ENCODE measurements at places on chromosomes 13 and 19.

DNA sequence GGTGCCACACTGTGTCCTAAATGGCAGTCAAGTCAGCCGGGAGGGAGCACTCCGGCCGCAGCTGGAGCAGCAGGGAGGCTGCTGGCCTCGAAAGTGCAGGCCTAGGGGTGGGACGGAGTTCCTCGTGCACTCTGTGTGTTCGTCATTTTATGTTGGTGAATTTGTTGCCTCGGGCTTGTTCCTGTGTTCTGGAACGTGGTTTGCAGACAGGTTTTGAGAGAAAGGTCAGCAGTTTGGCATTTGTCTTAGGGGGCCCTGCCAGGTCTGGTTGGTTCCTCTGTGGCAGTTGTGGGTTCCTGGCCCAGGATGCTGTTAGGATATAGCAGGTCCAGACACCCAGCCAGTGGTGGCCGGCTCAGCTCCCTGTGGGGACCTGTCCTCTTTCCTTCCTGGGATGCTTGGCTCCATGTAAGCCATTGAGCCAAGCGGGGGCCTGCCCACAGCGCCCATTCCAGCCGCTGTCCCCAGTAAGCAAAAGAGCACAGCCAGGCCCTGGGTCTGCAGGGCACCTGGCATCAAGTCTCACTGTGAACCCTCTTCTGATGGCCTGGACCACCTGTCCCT lies 30.0 kb downstream of the MPHOSPH8 start:
- DNase-seq, result no peak

GRCh38 chr13:76641056-76641455 lies 245.1 kb downstream of the KCTD12 start:
- DNase-seq, result no peak

- no peak for DNase-seq
Observed at GRCh38 chr13:109385242-109385560, 401.2 kb downstream of the IRS2 start.

- DNase-seq, result no peak
Observed at GRCh38 chr13:84574851-84575250, 692.6 kb upstream of the SLITRK1 start.

GRCh38 chr13:37869756-37870488 lies at the start of gene TRPC4:
TRPC4 (minus strand) TSS chr13:37869772; CDS start chr13:37783333, 86,439 bp downstream.
- DNase-seq, result no peak

GRCh38 chr19:30631033-30631370 lies 258.8 kb downstream of the ZNF536 start:
- no peak for DNase-seq

GRCh38 chr13:31261241-31261640 lies 61.5 kb downstream of the B3GLCT start:
- DNase-seq, result no peak

GRCh38 chr13:33494596-33495204 lies 209.1 kb upstream of the STARD13 start:
- no peak for DNase-seq

DNA sequence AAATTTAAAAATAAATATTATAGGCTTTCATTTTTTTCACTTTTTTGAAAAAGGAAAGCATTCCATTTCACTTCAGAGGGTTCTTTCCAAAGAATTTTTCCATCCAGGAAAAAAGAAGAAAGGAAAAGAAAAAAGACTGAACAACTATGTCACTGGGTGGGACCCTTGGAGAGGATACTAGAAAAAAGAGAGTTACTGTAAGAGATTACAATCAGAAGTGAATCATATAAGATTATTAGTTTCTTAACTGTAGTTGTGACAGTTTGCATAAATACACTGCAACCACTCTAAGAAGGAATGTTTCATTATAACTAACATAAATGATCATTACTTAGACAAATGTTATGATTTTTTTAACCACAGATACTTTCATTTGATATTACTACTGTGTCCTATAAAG lies 87.8 kb downstream of the KLF12 start:
- no peak for DNase-seq

DNA sequence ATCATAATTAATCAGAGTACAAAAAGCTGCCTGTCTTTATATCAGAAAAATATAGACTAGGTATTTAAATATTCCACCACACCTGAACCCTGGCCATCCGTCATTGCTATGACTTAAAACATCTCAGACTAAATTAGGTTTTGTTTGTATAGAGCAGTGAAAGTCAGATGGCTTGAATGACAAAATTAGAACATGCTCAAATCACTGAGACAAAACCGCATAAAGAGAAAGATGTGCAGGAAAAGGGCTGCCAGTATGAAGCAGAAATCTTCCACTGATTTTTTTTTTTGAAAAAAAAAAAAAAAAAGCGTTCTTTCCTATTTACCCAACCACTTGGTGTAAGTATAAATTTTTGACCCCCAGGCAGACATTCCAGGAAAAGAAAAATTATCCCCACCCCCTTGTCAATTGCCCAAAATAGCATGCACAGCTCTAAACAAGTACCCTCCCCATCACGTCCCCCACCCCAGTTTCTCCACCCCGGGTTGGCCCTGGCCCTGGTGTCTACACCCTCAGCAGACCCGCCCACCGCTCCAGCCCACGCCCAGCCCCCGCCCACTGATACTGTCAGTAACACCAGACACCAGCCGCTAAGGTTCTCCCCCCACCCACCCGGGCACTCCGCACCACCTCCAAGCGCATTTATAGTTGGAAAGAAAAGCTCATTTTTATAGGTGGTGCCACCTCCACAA lies 118.6 kb downstream of the URI1 start:
- no peak for DNase-seq

GRCh38 chr13:27391471-27391870 lies 32.9 kb upstream of the GTF3A start:
- no peak for DNase-seq

GRCh38 chr13:105329359-105329758 lies 1206.1 kb downstream of the EFNB2 start:
- no peak for DNase-seq

DNA sequence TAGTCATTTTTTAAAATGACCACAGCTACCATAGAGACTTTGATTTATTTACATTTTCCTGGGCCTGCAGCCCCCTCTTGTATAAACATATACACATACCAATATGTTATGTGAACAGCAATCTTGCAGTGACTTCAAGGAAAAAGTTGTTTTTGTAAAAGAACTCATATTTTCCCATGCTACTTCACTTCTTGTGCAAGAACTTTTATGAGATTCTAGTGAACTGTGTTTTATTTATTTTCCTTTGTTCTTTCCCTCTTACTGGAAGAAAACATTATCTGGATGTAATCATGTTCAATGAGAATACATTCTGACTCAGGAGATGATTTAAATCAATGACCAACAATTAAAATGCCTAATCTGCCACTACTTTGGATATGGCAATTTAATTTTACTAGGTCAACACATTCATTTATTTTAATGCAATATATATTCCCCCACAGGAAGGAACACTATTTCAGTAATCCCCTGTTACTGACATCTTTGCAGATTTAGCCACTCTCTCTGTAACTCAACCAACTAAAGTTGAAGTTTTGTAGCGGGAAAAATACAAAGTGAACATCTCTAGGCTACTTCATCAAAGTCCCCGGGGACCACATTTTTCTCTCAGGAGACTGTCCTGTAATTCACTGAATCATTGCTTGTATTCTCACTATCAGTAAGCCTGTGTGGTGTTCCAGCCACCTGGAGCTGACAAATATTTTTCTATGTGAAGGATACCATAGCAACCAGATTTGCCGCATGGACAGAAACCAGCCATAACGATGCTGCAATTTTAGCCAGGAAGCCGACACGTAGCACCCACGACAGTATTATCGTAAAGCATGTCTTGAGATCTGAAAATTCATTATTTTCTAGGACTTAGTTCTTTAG lies 90.5 kb downstream of the STARD13 start:
- DNase-seq, result no peak

- DNase-seq, result no peak
Observed at GRCh38 chr19:55699221-55699620, 24.2 kb downstream of the EPN1 start.

DNA sequence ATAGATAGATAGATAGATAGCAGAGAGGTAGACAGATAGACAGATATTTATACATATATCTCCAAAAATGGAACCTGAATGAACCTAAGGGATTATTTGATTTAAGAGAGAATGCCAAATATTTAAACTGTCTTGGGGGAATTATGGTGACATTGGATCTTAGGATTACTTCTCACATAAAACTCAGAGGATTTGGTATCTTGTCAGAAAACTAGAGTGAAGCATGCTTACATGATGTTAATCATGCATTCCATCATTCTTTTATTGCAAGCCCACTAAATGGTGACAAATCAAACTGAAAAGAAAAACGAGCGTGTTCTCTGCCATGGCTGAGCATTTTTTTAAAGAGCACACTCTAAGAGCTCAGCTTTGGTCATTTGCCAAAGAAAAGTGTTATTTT lies 165.2 kb downstream of the PCDH9 start:
- DNase-seq, result no peak

GRCh38 chr13:28220166-28220565 lies 81.8 kb downstream of the PAN3 start:
- DNase-seq, result no peak

DNA sequence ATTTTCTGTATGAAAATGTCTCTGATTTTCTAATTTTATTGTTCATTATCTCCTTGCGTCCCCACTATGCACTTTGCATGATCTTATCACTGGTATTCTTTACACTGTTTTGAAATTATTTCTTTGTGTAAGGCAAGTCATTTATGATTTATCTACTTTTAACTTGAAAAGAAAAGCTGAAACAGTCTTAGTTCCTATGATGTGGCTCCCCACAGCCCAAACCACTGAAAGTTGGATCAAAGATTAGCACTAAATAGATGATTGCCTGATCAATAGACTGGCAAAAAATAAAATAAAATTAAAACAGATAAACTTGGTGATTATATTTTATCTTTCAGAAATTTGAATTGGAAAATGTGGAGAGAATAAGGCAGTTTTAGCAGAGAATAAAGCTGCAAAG lies 1101.9 kb downstream of the PCDH9 start:
- DNase-seq, result no peak

- DNase-seq, result no peak
Observed at GRCh38 chr19:1850809-1851653, 2.7 kb upstream of the REXO1 start.

GRCh38 chr13:79128158-79128557 lies 277.9 kb downstream of the RBM26 start:
- no peak for DNase-seq

DNA sequence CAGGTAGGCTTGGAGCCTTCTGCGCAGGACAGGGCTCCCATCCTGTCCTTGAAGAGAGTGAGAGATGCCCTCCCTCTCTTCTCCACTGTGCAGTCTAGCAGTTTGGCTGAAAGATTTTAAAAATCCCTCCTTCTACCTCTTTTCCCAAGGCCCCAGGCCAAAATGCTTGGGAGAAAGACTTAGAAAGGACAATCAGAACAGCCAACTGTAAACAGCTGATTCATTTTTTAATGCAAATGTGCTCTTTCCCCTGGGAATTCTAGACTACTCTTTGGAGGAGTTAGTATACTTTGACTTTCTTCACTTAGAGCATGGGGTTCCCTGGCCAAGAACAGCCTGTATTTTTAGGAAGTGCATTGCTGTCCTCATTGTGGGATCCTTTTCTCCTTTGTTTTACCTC lies 398.9 kb downstream of the GPC6 start:
- no peak for DNase-seq

- no peak for DNase-seq
Observed at GRCh38 chr19:28393574-28394336, 819.2 kb downstream of the UQCRFS1 start.

- peak; percentile 17 for DNase-seq
Observed at GRCh38 chr13:45119469-45119990, 780 bp upstream of the GTF2F2 start.

DNA sequence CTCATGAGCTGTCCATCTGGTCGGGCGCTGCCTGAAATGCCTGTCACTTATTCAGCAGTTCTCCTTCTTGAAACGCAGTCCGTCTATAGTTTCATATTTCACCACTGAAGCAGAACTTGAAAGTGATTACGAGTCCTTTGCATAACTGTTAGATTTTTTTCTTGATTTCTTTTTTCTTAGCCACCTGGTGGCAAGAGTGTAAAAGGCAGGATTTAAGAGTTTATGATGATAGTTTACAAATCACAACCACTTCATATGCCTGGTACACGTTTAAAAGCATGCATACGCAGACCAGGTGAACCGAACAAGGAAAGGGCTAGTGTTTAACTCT lies 45.8 kb downstream of the GGACT start:
- no peak for DNase-seq

DNA sequence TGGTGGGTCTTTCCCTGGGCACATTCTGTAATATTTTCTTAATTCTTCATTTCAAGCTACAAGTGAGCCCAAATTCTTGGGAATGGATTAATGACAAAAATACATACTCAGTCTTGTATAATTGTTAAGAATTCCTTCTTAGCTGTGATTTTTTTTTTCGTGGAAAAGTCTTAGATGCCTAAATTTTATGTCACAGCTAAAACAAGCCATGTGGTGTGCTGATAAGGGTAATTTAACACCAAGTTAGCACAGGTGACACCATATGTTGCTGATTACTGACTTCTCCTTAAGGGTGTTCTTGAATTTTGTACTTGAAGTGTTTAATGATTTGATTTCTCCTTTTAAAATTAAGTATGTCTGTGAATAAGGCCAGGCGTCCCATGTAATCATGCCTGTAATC lies 29.3 kb downstream of the WDFY2 start:
- no peak for DNase-seq

DNA sequence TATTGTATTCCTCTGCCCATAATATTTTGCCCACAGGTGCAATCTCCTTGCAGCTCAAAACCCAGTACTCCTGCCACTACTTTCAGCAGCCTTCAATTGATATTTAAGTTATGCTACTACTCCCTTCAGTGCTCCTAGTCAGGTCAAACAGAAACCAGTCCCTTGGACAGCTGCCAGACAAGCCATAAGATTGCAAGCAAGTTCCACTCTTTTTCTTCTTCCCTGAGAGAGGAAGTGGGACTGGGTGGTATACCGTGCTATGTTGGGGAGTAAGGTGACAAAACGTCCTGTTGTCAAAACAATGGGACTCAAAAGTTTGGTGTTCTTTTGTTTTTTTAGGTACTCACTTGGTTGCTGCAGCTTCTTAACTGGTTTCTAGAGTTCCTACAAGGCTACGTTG lies 63.1 kb upstream of the FRY start:
- no peak for DNase-seq

DNA sequence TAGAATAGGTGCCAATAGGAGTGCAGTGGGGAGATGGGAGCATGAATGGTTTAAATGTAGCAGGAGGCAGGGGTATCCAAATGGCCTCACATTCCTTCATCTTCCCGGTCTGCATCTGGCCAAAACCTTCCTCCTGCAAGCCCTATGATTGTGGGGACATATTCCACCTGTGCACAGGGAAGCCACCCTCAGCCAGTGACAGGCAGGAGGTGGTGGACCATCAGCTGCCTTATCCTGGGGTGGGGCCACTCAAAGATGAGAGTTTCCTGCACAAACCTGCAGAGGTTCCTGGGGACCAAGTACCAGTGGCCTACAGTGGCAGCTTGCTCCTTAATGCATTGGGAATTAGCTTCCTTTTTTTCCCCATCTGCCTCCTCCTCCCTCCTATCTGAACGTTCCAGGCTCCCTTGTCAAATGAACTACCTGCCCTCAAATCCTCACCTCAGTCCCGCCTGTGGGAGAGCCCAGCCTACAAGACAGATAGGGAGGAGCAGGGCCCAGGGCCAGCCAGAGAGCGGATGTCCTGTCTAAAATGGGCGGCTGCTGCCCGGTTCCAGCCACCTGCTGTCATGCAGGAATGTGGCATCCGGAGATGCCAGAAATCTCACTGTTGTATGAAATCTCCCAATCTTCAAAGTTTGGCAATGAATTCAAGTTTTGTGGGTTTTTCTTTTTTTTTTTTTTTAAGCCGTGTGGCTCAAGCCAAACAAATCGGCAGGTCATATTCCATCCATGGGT lies 85.0 kb downstream of the TSHZ3 start:
- DNase-seq, result no peak

- DNase-seq, result no peak
Observed at GRCh38 chr19:2380567-2380966, 20.5 kb downstream of the TMPRSS9 start.

All from activated CD4-positive, alpha-beta T cell treated with anti-CD3 and anti-CD28 coated beads, Interleukin-2, amount 50 U/mL, for 24 hours (primary cell).